ENCODE measurements at places on chromosomes 11 and 22.

DNA sequence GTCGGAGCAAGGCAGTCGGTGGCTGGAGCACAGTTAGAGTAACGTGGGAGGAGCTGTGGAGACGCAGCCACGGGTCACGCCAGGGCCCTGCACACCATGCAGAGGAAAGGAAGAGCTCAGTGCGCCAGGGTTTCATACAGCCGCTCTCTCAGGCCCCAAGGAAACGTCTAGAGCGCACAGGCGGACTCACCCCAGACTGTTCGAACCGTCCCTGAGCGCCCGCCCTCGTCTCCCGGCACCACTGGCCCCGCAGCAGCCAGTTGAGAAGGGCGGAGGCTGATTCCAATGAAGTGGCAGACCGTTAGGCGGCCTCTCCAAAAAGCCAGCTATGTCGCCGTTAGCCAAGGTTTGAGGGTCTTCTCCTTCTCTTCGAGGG is 483 bp upstream of the HYLS1 start:
- DNase-seq: peak; percentile 12

DNA sequence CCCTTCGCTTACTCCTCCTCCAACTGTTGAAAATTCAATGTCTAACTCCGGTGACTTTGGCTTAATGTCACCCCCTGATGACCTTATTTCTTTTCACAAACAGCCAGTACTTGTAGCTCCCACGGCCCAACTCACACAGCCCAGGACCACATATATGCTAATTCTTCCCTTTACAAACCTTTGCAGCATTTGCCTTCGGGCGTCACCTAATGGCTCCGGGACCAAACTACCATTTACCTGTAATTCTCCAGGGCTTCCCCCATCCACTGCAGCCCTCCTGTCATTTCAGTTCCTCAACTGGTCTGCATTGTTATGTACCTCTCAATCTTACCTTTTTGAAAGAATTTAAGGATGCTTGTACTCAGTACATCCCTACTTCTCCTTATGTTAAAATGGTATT is 29.8 kb upstream of the OR56B4 start:
- no peak for DNase-seq

DNA sequence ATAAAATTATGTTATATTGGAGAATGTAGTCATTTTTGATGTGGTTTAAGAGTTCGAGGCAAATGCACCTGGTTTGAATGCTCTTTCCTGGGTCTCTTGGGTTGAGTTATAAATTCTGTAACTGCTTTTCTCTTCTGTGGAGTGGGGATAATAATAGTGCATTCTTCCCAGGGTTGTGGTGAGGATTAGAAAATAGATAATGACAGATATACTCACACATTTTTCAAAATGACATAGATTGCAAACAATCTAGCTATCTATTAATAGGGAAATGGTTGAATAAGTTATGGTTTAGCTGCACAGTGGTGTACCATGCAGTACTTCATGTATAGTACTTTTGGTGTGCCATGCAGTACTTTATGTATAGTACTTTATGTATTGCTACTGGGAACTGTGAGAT is 67.4 kb downstream of the SWAP70 start:
- no peak for DNase-seq

GRCh38 chr11:115892016-115892415 is 387.8 kb upstream of the CADM1 start:
- no peak for DNase-seq
